ENCODE measurements at places on chromosomes 16 and 17.

- DNase-seq, result no peak
Measured at GRCh38 chr16:88541831-88542616, 28.2 kb upstream of the ZC3H18 start.

- DNase-seq, result peak; percentile 52
Measured at GRCh38 chr16:14549789-14550153, 80.3 kb downstream of the PARN start.

DNA sequence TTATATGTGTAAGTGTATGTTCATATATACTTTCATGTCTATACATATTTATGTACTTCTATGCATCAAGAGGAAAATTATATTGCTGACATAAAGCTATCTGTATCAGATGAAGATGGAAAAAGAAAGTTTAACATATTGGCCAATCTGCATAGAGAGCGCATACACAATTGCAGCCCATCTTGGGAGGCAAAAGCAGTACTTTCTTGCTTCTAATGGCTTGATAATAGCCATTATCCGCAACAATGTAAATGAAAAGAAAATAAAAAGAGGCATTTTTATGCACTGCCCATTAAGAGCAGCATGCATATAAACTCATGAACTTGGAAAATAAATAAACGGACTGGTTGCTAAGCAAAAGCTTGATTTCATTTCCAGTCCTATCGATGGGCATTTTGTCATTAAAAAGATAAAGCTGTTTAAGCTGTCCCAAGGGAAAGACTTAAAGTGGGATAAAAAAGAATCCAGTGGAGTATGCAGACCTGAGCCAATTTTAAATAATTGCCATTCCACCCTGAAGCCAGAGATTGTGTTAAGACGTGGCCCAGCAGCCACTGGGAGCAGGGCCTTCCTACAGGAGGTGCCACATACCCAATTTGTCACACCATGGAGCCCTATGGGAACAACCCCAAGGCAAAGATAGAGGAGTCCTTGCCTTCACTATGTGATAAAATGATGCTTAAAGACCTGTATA, 183.6 kb upstream of the CDH11 start:
- DNase-seq, result no peak

DNA sequence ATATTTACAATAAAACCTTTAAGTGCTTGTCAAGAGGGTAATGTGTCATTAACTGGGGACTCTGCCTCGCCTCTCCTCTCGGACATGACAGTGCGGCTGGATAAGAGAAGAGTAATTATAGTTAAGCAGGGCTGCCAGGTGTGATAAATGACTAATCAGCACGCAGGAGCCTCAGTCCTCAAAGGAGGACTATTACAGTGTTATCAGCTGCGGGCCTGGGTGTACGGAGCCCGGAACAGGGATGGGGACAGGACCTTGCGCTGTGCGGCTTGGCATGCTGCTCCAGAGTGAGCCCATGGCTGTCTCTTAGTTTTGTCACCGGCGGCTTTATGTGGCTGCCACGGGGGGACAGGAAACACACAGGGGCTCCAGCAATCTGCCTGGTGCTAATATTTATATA, 607.2 kb downstream of the MAF start:
- peak; percentile 80 for DNase-seq

GRCh38 chr16:48959204-48959603, 322.4 kb downstream of the CBLN1 start:
- DNase-seq, result peak; percentile 65

GRCh38 chr16:30120340-30121105, 2.5 kb downstream of the MAPK3 start:
- DNase-seq, result no peak

- DNase-seq, result no peak
Measured at GRCh38 chr16:56559109-56559508, 5.8 kb upstream of the MT4 start.

DNA sequence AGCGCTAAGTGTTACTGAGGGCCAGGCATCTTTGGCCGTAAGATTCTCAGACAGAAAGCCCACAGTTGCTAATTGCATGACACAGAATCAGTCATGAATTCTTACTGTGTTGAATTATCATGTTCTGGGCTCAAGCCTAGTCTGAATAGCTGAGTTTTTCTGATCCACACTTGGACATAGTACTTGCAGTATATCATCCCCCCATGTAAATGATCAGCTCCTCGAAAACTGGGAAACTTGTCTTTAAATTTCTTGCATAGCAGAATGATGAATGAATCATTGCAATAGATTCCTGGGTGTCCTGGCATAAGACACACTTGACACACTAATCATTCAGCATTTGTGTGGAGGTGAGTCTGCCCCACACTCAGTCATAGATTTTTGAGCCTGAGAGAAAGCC, 2.2 kb downstream of the MLYCD start:
- no peak for DNase-seq

All from NCI-H1105 (cell line).